ENCODE measurements at places on chromosomes 11 and 22.

- DNase-seq: peak; percentile 85
These were observed 3.9 kb downstream of the HTATIP2 start for GRCh38 chr11:20367313-20367948.

- peak; percentile 55 for DNase-seq
These were observed 37.7 kb downstream of the DDI1 start for GRCh38 chr11:104073950-104074705.

DNA sequence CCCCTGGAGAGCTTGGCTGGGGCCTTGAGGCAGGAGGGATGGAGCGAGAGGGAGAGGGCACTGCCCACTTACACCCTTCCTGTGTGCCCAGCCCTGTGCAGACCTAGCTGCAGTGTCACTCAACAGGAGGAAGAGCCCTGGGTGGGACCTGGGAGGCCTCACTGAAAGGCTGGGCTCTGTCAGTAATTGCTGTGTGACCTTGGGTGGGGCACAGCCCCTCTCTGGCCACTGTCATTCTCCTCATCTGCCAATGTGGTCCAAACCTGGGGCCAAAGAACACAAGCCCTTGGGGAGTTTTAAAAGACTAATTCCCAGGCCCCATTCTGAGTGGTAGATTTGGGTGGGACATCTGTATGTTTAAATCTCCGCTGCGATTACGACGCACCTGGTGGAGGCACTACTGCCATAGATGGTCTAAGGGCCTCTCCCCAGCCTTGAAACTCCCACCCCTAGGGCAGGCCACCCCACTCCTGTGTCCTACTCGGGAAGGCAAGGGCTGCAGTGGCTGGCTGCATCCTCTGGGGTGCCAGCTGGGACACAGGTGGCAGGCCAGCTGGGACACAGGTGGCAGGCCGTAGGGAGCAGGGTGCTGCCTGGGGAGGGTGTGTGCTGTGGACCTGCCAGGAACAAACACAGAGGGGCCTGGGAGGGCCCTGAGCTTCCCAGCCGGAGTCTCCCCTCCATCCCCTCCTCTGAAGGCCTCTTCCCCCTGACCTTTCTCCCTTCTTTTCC lies 12.3 kb upstream of the SOX10 start:
- no peak for DNase-seq

DNA sequence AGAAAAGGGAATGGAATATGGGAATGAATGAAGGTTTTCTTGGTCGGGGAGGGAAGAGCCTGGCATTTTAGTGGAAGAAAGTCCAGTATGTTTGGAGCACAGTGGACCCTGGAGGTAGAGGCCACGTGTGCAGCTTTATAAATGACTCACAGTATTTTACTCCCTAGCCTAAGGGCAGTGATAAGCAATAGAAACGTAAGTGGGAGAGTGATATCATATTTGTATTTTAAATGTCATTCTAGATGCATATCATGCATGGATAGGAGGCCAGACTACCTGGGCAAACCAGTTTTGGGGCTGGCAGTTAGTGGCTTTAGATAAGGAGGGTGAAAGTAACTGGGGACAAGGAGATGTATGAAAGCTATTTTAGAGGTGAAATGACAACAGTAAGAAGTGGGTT lies 174.1 kb downstream of the ARHGAP42 start:
- DNase-seq: peak; percentile 10

DNA sequence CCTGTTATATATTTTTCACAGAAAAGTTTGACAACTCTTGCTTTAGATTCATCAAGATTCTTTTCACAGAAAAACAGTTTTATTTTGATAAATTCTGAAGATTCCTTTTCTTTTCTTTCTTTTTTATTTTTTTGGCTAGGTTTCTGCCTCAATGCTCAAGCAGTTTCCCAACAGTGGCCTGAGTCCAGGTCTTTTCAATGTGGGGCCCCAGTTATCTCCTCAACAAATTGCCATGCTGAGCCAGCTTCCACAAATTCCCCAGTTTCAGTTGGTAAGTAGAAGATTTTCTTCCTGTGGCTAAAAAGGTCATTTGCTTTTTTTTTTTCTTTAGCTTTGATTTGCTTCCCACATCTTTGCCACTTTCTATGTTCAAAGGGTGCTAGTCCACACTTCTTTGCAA lies 46.0 kb upstream of the ADSL start:
- no peak for DNase-seq

DNA sequence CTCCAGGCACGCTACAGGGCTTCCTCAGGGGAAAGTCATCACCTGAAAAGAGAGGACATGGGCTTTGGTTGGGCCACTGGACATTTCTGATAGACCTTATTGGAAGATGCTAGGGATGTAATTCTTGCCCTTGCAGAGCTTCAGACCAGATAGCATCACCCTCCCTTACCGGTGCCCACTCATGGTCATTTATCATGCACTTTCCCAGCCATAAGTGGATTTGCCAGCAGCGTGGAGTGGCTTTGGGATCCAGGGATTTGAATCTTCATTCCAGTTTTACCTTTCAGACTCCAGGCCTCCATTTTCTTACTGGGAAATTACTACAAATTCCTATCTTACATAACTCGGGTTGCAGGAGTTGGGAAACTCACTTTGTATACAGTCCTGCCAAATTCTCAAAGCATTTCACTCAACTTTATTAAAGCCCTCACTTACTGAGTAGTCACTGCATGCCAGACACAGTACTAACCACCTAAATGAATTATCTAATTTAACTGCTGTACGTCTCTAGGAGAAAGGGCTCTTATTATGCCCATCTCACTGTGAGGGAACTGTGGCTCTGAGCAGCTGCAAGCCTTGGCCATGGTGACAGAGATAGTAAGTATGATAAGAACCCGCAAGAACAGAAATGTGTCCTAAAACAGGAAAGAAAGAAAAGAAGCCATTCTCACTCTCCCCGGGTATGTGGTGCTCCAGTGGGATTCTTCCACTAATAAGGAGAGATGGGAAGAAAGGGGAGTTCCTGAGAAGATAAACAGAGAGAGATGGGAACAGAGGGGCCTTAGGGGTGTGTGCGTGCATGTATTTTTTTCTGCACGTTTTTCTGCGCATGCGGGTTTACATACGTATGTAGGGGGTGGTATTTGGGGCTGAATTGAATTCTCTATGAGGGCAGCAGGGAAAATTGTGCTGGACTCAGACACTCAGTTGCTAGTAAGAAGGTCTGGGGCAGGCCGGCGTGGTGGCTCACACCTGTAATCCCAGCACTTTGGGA lies 9.7 kb downstream of the CHRM1 start:
- no peak for DNase-seq

DNA sequence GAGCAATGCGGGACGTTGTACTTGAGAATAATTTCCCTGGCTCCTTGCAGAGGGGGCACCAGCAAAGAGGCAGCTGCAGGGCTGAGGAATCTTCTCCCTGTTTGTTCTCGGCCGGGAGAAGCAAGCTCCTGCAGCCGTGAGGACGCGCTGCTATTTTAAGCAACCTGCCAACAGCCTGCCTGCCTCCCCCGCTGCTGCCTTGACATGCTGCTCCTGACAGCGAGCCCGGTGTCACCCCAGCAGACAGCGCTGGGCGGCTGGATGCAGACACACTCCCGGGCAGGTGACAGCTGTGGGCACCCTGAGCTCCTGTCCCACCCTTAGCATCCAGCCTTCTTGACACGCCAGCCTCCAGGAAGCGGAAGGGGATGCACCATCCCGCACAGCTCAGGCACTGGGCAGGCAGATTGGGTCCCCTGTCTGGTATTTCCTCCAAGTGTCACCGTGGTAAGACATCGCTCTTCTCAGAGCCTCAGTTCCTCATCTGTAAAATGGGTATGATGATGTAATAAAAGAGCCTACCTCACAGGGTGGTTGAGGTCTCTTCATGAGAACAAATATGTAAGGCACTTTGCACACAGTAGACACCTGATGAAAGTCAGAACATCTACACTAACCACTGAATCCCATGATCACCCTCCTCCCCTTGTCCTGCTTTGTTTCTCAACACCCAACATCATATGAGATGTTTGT lies 530.6 kb downstream of the MN1 start:
- DNase-seq: no peak
